ENCODE measurements at places on chromosomes 7 and 10.

DNA sequence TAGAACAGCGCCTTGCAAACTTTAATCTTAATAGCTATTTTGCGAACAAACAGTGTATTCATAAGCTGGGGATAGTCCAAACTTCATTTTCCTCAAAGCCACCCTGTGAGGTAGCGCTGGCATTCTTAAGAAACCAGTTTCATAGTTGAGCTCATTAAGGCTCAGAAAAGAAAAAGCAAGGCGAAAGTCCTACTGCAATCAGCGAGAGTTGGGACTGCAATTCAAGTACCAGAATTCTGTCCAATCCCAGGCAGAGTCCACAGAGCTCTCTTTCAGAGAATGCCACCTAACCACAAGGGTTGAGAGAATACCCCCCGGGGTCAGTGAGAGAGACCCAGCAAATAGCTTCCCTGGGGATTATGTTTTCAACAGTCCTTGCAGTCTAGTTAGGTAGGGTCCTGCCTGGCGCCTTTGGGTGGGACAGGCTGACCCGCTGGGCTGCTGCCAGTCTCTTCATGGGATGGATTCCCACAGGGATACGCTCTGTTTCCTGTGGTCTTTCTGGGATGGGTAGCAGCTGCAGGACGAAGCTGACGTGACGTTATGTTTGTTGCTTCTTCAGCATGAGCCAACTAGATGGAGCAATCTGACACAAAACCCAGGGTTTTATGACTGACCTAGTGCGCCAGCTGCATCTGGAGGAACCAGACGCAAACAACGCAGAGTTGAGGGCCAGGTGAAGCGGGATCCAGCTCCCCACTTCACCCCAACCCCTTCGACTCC, 16.0 kb downstream of the BMPER start:
- no peak for DNase-seq

- no peak for DNase-seq
These were observed 191.0 kb downstream of the TAX1BP1 start for GRCh38 chr7:27930910-27931476.

GRCh38 chr10:74111799-74112198, 38.8 kb downstream of the AP3M1 start:
- DNase-seq: no peak

DNA sequence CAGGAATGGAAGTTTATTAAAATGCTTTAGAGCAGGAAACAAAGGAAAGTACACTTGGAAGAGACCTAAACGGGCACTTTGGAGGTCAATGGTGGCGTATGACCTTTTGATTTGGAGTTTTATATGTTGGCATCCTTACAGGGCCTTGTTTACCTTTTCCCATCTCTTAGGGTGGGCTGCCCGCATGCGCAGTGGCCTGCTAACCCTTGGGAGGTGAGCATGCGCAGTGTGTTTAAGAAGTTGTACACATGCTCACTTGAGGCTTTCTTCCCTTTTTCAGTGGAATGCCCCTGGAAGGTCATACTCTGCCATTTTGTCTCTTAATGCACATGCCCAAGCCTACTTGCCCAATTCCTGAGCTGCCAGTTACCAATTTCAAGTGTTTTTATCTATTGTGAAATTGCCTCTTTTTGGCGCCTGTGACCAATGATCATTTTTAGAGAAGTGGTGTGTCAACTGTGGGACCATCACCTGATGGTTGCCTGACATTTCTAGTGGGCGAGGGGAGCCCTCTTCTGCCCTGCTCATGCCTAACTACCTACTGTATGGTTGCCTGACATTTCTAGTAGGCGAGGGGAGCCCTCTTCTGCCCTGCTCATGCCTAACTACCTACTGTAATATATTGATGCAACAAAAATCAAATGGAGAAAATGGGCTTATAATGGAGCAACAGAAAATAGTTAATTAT, 138.0 kb downstream of the PPP1R9A start:
- no peak for DNase-seq

DNA sequence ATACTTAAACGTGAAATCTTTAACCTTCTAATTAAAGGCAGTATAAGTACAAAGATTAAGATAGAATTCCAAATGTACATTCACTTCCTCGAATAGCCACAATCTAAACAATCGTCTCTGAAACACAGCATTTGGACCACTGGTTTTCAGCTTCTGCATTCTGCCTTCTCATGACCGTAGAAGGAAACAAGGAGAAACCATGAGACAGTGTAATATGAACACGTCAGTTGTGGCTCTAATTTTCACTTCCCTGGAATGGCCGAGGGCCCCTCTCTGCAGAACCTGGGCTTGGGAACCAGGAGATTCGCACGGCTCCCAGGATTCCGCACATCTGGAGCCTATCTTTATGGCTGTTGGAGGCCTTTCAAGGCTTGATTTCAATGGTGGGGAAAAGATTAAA, 189.3 kb downstream of the KLF6 start:
- DNase-seq: no peak

GRCh38 chr7:133401225-133401624, 148.3 kb downstream of the EXOC4 start:
- no peak for DNase-seq

GRCh38 chr10:114289096-114289436, 50.0 kb downstream of the VWA2 start:
- no peak for DNase-seq
